Suppressor macrophage treated with lipopolysaccharide for 4 hours (primary cell): ENCODE measurements at places on chromosomes 12 and 14.

DNA sequence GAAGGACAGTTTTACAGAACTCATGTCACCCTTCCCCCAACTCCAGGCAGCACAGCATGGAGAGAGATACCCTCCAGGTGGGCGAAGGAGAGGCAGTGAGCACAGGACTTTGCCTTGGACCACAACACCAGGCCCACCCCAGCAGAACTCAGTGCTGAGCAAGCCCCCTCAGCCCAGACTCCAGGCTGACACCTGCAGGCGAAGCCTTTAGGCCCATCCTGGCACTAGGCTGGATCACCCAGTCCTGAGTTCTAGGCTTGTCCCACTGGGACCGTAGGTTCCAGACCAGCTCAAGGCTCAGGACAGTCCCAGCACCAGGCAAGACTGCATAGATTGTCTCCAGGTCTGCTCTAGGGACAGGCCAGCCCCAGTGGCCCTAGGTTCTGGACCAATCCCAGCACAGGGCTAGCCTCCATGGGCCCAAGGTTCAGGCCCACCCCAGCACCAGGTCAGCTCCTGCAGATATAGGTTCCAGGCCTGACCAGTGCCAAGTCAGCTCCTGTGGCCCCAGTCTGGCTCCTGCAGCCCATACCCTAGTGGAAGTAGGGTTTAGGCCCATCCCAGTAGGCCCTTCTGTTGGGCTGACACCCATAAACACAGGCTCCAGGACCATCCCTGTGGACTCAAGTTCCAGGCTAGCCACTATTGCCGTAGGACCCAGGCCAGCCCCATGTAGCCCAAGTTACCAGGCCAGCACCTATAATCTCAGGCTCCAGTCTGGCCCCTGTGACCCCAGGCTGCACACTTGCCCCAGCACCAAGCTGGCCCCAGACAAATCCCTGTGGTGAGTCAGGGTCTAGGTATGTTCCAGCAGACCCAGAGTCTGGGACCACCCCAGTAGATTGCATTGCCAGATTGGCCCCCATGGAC is 9.4 kb downstream of the WASHC3 start:
- DNase-seq = no peak

DNA sequence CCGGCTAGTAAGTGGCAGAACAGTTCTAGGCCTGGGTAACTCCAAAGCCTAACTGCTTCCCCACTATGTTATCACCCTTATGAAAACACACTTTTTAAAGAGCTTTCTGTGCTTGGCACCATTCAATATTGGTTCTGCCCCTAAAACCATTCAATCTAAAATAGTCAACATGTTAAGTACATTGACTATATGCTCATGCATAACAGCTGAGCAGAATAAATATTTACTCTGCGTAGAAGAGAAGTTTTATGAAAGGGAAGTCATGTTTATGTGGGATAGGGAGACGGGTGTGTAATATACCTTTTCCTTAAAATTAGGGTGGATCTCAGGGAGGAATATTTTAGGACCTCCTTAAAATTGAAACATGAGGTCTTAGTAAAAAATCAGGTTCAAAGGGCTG is 80.5 kb downstream of the SAMD4A start:
- no peak for DNase-seq

DNA sequence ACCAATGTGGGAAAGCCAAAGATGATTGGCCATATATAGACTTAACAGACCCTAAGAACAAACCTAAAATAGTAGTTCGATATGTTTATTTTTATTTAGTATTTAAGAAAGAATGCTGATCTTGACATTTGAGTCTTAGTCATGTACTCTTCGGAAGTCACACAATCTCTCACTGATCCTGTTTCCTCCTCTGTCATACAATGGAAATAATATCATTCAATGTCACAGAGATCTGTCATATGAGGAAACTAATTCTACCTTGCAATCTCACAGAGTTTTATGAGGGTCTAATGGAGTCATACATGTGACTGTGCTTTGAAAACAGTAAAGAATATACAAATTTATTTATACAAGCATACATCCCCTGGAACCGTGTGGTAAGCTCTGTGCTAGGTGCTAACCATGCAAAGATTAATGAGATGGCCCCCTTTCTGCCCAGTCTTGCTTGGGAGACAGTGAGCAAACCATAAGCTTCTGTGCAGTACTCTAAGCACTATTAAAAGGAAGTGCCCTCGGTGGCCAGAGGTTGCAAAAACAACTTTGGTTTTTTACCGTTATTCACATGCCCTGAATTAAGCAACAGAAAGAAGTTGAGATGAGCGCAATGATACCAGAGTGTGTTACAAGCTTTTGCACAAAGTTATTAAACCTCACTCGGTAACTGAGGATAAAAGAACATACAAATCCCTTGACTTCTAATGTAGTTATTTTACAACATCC is 1.7 kb upstream of the LIN7A start:
- DNase-seq = peak; percentile 16

DNA sequence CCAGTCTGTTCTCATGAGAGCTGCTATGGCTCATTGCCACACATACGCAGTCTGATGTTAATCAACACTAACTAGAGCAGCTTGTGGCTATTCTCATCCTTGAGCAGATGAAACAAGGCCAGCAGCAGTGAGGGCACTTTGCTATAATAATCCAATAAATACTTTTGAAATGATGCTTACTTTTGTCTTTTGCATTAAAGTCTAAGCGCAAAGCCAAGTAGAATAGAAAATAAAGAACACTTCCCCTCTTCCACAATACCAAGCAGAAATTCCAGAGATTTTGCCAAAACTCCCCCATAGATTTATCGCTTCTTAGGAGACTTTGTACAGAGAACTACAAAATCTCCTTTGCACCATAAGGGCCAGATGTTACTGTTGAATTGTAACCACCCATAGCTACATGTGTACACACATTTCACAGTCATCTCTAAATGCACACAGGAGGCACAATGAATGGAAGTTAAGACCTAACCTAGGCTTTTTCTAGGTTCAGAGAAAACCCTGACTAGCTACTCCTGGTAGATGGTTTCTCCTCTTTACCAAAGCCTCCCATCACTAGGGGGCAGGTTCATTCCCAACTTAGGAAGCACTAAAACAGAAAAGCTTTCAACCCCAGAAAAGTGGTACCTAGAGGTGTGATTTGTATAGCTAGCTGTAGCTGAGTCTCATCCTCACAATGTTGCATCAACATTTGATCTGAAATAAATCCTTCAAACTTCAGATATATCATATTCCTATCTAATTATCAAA is 119.3 kb downstream of the HMGA2 start:
- DNase-seq = no peak

GRCh38 chr14:93857081-93857480 is 68.8 kb upstream of the PRIMA1 start:
- DNase-seq = no peak

DNA sequence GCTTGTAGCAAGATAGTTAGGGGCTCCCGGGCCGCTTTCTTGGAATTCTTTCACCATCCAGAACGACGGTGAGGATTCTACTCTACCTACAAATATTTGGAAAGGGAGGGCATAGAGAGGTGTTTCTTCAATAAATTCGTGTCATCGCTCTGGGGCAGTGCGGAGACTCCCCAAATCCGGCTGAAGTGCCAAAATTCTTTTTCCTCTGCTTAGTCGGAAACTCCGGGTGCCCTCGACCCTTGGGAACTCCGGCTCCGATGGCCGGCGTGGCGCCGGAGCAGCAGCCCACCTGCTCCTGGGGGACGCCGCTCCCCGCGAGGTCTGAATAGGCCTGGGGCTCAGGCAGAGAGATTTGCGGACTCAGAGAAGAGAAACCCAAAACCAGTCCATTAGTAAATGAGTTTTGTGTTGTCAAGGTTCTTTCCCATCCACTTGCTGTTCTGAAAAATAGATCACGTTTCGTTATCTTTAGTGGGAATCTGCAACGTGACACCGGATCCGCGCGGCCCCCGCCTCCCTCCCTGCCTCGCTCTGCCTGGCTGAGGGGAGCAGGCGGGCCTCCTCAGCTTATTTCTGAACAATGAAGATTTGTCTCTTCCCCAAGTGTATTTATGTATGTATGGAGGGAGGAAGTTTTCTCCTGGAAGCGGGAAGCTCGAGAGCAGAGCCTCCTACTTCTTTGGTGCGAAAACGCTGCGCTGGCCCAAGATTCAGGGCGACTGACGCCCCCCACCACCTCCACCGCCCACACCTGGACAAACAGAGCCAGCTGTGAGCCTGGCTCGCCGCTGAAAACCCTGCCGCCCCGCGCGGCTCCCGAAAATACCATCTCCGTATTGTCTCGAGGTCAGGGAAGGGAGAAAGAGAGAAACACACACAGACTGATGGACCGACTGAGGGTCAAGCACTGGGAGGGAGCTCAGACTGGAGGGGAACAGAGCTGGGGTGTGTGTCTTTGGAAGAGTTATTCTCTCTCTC is 3.7 kb upstream of the SIX1 start:
- DNase-seq = no peak

DNA sequence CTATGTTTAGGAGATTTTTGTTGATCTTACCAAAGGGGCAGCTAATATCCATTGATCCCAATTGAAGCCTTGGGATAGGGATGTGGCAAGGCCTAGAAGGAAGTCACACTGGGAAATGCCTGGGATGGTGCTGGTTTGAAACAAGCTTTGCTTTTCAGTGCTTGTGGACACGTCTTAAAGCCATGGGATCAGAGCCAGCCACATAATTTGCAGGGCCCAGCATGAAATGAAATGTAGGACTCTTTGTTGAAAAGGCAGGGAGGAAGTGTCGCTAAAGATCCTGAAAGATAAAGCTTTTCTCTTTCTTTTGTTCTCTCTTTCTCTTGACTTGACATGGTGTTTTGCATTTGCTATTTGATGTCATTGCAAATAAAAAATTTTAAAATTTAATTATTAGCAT is 5.0 kb downstream of the TTC9 start:
- no peak for DNase-seq

DNA sequence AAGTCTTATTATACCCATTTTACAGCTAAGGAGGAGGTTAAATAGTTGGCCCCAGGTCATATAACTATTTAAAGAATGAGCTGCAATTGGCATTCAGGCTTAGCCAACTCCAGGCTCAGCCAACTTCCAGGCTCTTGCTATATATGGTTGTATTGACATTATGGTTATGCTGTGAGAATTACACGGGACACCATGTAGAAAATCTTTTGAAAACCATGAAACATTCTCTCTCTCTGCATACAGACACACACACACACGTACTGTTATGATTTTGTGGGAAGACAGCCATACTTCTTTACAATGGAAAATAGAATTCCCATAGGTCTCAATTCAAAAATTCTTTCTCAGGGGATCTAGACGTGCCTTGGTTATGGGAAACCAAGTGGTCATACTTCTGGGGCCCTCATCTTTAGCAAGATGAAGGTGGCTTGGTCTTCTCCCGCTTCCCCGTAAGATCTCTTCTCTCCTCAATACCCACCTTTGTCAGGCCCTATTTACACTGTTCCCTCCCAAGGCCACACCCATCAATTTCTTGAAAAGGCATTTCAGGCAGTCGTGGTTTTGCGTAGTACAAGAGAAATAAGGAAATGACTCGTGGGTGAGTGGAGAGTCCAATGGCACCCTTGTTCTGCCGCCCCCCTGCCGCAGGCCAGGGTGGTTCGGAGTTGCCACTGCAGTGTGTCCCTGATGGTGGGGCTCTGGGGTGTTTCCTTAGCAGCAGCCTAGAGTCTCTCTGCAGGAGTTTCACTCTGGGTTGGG is 10.0 kb upstream of the GPRC5A start:
- DNase-seq = no peak

DNA sequence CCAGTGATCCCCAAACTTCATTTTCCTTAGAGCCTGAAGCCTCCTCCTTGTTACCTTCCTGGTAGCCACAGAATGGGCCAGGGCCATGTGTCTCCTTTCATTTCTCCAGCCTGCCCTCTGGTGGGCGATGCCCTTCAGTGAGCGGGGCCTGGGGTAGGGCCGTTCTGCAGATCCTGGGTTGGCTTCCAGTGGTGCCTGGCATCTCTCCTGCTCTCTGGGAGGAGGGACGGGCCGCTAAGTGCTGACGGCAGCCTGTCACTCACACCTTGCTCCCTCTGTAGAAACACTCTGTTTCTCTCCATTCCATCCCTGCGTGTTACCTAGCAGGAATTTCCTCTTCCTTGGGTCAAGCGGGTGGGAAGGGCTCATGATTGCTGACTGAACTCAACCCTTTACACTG is 232.1 kb downstream of the CACNA1C start:
- DNase-seq = peak; percentile 69

- DNase-seq = no peak
Observed at GRCh38 chr14:96625426-96625985, 123.3 kb downstream of the PAPOLA start.

DNA sequence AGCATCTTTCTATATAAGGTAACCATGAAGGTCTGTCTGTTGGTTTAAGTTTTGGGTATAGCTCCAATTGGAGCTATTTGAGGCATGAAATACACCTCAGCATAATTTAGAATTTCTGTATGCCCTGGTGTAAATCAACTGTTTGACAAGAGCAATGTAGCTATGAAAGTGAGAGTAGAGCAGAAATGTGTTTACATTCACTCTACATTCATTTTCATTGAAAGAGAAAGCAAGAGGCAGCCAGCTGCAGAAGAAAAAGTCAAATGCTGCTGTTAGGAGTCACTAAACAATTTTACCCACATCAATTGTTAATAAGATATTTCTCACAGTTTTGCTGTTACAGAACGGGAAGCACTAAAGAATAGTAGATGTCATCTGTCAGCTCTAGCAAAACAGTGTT is 252.5 kb downstream of the SLC6A15 start:
- no peak for DNase-seq

- DNase-seq = no peak
Observed at GRCh38 chr12:98754095-98754494, 109.0 kb downstream of the APAF1 start.

GRCh38 chr12:32226768-32227167 is 120.1 kb downstream of the BICD1 start:
- DNase-seq = no peak

DNA sequence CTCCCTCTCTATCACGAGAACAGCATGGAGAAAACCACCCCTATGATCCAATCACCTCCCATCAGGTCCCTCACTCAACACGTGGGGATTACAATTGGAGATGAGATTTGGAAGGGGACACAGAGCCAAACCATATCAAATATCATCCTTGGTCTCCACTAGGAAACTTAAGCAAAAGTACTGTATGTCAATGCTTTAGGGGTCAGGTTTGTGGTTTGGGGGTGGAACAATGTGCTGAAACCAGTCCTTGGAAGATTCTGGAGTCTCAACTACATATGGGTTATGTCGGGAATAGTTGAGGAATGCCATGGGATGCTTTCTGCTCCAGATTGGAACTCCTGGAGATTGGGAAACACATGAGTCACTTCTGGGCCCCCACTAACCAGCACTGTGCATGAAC is 48.3 kb upstream of the CCDC63 start:
- no peak for DNase-seq

GRCh38 chr12:108307006-108307405 is 32.1 kb downstream of the CMKLR1 start:
- DNase-seq = peak; percentile 72

GRCh38 chr12:65082406-65082805 is 38.7 kb downstream of the WIF1 start:
- no peak for DNase-seq

- no peak for DNase-seq
Observed at GRCh38 chr12:131916306-131917138, 12.6 kb upstream of the PUS1 start.

- no peak for DNase-seq
Observed at GRCh38 chr12:111636209-111636945, 37.3 kb upstream of the ATXN2 start.

GRCh38 chr12:91890742-91891141 is 254.9 kb downstream of the BTG1 start:
- no peak for DNase-seq
